NAMALWA (cell line): ENCODE measurements at places on chromosomes 12 and 14.

GRCh38 chr12:14986449-14986848 lies 13.6 kb downstream of the PDE6H start:
- no peak for DNase-seq

- no peak for DNase-seq
These were observed 767 bp downstream of the REP15 start for GRCh38 chr12:27696864-27697564.

- no peak for DNase-seq
These were observed 31.9 kb upstream of the OSBPL8 start for GRCh38 chr12:76591476-76591875.

- DNase-seq, result no peak
These were observed 11.4 kb downstream of the DGLUCY start for GRCh38 chr14:91125271-91125660.

- DNase-seq, result no peak
These were observed 119.1 kb downstream of the TTC7B start for GRCh38 chr14:90697132-90697531.

DNA sequence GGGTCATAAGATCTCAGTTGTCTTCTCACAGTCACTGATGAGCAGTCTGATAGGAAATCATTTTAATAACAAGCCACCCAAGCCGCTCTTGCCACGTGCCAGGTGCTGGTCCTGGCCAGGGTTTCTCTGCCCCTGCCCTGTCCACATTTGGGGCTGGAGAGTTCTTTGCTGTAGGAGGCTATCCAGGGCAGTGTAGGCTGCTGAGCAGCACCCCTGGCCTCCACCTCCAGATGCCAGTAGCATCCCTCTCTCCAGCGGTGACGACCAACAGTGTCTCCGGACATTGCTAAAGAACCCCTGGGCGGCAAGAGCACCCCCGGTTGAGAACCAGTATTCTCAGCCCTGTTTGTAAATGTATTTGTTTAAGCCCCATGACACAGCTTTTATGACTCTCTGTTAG lies 243.7 kb downstream of the GLT1D1 start:
- DNase-seq, result no peak

- peak; percentile 74 for DNase-seq
These were observed 114.0 kb downstream of the PLXNC1 start for GRCh38 chr12:94262228-94263010.

GRCh38 chr12:100476013-100476751 lies 2.5 kb downstream of the NR1H4 start:
- no peak for DNase-seq

DNA sequence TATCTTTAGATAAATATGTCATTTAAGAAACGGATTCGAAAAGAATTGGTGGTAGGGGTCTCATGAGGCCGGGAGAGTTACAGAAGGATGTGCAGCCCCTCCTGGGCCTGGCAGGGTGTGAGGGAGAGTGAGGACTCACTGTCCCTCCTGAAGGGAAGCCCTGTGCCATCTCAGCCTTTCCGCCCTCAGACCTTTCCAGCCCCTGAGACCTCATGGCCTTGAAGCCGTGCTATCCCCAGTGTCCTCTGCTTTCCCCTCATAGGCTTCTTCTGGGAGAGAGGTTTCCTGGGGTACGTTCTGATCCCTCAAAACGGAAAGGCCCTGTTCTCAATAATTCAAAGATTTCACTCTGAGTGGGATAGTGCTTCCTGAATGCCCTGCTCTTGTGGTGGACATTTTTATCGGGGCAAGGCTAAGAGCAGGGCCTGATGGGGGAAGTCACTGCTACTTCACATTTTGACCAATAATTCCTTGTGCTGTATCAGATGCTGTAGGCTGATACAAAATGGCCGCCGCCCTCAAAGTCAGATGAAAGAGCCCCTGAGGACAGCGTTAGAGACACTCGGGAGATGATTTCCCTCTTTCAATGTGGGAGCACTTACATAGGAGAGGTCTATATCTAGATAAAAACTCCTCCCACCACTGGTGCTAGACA lies 1.3 kb downstream of the CD4 start:
- DNase-seq, result no peak

- no peak for DNase-seq
These were observed 83.9 kb downstream of the ADCK1 start for GRCh38 chr14:77883847-77884238.

- DNase-seq, result no peak
These were observed 54.4 kb downstream of the SPPL3 start for GRCh38 chr12:120849765-120850164.

DNA sequence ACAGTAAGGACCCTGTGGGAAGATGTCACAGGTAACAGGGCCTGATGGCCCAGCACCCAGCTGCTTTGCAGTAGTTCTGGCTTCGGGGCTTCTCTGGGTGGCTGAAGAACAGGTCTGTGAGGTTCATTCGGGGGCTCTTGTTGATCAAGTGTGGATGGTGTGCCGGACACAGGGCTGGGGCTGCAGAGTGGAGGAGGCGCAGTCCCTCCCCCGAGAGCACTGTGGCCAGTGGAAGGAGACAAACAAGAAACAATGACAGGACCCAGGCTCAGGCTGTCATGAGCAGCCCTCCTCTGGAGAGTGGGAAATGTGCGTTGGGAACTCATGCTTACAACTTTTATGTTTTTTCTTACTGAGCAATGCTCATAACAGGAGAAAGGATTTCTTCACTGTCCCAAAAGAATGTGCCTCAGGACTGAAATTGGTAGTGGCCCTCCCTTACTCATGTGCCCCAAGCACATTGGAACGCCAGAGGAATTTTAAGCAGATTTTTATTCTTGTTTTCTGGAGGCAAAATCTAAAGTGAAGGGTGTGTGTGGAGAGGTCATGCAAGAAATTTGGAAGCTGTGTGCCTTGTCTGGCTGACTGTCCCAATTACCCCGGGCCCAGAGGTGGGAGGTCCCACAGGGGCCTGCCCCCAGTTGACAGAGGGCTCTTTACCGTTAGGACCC lies 233.8 kb downstream of the CACNA1C start:
- DNase-seq, result no peak

GRCh38 chr14:36021030-36021422 lies 155.5 kb downstream of the PTCSC3 start:
- no peak for DNase-seq

DNA sequence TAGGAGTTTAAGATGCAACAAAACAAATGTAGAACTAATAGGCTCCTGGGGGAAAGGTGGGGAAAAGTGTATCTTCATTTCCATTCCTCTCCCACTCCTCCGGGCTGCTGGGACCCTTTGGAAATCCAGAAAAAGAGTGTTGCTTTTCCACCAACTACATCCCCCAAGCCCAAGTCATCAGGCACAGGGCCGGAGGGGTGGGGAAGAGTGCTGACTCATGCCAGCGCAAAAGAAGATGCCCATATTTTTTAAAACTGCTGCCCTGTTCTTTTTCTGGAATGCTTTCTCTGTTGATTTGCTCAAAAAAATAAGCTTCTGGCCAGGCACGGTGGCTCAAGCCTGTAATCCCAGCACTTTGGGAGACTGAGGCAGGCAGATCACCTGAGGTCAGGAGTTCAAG lies 70.9 kb downstream of the TBK1 start:
- DNase-seq, result no peak

GRCh38 chr12:103929784-103930033 lies 501 bp upstream of the HSP90B1 start:
- DNase-seq, result no peak

DNA sequence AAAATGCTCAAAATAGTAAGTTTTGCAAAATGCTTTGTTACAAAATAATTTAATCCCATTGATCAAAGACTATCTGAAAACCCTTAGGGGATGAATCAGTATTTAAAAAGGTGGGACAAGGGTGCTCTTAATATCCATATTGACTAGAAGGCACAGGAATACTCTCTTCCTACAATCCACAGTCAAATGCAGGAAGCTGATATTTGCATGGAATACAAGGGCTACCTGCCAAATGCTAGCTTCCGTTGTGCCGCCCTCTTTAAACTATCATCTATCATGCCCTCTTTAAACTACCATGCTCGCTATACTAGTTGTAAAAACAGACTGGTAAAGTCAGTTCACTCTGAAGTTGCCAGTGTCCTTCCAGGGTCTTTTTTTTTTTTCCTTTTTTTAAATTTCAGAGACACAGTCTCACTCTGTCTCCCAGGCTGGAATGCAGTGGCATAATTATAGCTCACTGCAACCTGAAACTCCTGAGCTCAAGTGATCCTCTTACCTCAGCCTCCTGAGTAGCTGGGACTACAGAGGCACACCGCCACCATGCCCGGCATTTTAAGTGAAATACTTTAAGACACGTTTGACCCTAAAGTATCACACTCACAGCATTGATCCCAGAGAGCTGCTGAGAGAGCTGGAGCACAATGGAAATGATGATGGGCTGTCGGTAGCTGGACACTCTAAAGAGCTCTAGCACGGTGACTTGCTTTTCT lies 6.7 kb downstream of the SLC2A3 start:
- DNase-seq, result no peak

GRCh38 chr12:50613463-50613862 lies 108.7 kb downstream of the DIP2B start:
- no peak for DNase-seq

- DNase-seq, result no peak
These were observed 407.5 kb upstream of the MGAT4C start for GRCh38 chr12:86663716-86664115.

DNA sequence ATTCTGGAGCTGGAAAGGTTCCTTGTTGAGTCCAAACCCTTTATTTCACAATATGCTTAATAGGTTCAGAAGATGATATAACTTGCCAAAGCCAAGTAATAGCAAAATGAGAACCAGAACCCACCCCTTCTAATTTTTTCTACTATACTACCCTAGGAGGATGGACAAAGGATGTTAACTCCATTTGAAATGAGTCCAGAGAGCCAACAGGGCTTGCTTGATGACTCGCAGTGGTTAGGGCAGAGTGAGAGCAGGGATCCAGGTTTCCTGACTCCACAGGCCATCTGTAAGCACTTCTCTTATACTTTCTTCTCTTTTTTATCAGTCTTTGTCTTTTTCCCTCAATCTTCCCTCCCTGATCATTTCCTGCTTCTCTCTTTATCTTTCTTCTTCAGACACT lies 668.1 kb downstream of the MED13L start:
- DNase-seq, result no peak

- DNase-seq, result no peak
These were observed 47.8 kb downstream of the PEBP1 start for GRCh38 chr12:118183711-118184110.
